ENCODE measurements at places on chromosomes 3 and 15. TPM values are rescaled to one million over a fixed set of nuclear protein-coding genes. Genes with fewer than 3 reads are reported as not detected.

DNA sequence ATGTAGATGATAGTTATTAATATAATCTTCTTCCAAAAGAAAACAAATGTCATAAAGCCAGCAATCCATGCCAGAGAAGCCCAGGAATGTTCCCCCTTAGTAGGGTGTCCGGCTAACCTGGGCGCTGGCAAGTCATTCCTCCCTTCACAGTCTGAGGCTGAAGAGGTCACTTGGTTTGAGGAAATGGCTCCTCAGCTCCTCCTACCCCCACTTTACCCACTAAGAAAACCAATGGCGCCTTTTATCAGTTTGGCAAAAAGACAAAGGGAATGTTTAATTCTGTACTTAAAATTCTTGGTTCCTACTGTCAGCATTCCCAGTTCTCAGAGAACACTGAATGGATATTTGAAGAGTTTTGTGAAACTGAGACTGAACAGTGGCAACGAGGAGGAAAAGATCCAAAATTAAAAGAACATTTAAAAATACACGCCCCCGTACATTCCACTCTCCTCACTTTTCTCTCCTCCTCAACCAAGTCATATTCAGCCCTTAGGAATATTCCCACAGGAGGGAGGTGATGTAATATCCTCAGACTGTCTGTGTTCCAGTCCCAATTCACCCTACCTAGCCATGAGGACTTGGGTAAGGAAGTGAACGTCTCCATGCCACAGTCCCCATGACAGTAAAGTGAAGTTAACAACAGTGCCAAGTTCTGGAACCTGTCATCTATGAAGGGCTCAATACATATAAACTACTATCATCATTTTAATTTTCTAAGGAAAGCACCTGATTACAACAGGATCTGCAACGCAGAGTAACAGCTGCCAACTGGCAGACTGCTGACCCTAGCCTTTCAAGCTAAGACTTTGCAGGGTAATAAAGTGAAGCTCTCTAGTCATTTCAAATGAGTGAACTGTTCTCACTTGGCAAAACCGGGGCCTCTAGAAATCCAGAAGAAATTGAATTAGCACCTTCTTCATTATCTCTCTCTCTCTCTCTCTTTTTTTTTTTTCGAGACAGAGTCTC is 234.5 kb upstream of the ICE2 start:
- no peaks in the 10 kb centered on the region for H3K27me3 ChIP-seq
- no peak for DNase-seq
- no peaks in the 10 kb centered on the region for H3K36me3 ChIP-seq
- H3K4me3 ChIP-seq: no peak overlapping the region
- no peak overlapping the region for H3K27ac ChIP-seq
- peaks cover 3% of the 10 kb centered on the region for H3K4me1 ChIP-seq

GRCh38 chr3:84965141-84965540 is 6.4 kb downstream of the CADM2 start:
- no peak overlapping the region for H3K27ac ChIP-seq
- no peaks in the 10 kb centered on the region for H3K4me1 ChIP-seq

GRCh38 chr3:141305436-141305835 is 62.9 kb upstream of the ZBTB38 start:
- no peak overlapping the region for H3K4me3 ChIP-seq
- H3K36me3 ChIP-seq: no peaks in the 10 kb centered on the region
- H3K27me3 ChIP-seq: no peaks in the 10 kb centered on the region
- DNase-seq: no peak

LRRC31 gene
- total RNA-seq: not detected

CFAP161 gene
- total RNA-seq: not detected

TNFSF10 gene
- total RNA-seq: 2.9 TPM

DNA sequence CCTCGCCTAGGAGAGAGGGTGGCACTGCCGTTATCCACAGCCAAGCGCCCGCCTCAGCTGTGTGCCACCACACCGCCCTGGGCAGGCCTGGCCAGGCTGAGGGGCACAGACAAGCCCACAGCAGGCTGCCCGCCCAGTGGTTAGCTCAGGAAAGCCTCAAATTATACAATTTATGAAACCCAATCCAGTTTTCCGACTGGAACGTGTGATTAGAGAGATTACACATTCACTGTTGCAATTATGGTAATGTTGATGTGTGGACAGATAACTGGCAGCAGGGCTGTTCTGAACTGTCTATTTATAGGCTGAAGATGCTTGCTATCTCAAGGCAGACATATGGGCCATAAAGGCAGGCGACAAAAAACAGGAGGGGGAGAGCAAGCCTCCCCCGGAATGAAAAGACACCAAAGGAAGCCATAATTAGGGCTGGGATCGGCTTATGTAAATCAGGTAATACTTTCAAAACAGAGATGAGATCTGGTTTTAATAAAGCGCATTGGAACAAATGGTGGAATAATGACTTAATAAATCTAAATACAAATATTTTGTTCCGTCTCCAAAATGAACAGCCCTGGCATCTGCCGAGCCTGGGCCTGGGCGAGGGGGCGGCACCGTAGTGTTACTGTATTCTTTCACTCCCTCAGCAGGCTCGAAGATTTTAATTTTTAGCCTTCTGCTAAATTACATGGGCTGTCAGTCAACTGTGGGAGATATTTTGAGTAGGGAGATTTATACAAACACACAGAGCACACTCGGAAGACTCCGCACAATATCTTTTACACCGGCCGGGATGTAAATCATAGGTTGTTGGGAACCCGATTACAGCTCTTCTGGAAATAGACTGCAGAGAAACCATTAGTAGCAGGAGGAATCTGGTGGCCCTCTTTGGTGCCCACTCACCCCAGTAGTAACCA is 103.1 kb upstream of the TLE3 start:
- no peak overlapping the region for H3K4me3 ChIP-seq
- no peak overlapping the region for H3K27ac ChIP-seq
- H3K27me3 ChIP-seq: no peaks in the 10 kb centered on the region
- H3K4me1 ChIP-seq: peaks cover 25% of the 10 kb centered on the region

GOLGA8S gene
- not detected for total RNA-seq

GRCh38 chr3:51190199-51190598 is 194.9 kb upstream of the MANF start:
- H3K36me3 ChIP-seq: no peaks in the 10 kb centered on the region
- H3K27me3 ChIP-seq: no peaks in the 10 kb centered on the region
- no peak for DNase-seq
- H3K4me1 ChIP-seq: no peaks in the 10 kb centered on the region
- no peak overlapping the region for H3K4me3 ChIP-seq

All from GM12878 (cell line).